Left lung (tissue), 14 donors: ENCODE measurements at places on chromosomes 1 and 21. TPM values are rescaled to one million over a fixed set of nuclear protein-coding genes. Genes with fewer than 3 reads are reported as not detected.

DNA sequence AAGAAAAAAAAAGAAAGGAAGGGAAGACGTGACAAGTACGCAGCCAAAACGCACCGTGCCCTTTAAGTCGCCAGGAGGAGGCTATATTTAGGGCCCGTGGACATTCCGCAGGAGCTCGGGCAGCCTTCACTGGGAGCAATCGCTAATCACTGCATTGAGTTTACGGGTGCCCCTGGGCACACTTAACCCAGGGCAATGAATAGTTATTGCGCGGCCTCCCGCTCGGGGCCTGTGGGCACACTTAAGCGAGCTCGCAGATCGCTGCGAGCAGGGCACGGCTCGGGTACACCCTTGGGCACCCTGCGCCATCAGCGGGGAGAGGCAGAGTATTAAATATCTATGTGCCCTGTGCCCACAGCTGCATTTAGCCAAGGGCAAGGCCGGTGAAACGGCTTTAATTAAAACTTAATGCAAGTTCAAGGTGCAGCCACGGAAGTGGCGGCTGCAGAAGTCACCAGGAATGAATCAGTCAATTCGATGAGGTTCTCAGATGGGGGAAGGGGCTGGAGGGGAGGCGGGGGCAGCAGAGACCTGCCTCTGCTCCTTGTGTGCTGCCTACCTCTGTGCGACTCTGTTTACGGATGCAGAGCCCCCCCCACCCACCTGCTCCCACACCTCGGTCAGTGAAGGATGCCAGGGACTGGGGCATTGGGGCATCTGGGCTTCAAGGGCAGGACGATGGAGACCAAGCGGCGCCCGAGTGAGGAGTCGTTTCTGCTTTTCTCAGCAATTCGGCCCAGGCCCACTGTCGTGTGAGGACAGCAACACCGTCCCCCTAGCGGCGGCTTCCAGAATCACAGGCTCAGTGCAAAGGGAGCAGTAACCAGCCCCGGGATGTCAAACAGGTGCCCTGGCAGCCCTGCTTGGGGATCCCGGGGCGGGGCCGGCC, 51.8 kb upstream of the TARDBP start:
- no peak overlapping the region for H3K27ac ChIP-seq
- H3K27me3 ChIP-seq, result peaks cover 12% of the 10 kb centered on the region
- H3K36me3 ChIP-seq, result no peaks in the 10 kb centered on the region
- H3K4me1 ChIP-seq, result peaks cover under 1% of the 10 kb centered on the region
- DNase-seq, result peak; percentile 93
- no peak overlapping the region for H3K4me3 ChIP-seq

DNA sequence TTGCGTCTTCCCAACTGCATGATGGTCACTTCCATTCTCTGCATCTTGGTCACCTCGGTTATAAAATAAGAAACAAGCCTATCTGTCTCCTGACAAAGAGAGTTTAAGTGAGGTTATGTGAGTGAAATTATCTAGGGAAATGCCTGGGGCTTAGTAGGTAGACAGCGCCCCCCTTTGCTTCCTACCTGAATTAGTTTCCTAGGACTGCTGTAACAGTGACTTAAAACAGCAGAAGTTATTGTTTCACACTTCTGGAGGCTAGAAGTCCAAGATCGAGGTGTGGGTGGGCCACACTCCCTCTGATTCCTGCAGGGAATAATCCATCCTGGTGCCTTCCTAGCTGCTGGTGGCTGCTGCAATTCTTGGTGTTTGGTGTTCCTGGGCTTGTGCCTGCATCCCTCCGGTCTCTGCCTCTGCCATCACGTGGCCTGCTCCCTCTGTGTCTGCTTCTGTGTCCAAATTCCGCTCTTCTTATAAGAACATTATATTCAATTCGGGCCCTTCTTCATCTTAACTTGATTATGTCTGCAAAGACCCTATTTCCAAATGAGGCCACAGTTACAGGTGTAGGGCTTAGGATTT, 92.6 kb downstream of the IGSF21 start:
- H3K4me1 ChIP-seq, result no peaks in the 10 kb centered on the region
- no peak overlapping the region for H3K27ac ChIP-seq
- peaks cover 16% of the 10 kb centered on the region for H3K27me3 ChIP-seq
- H3K36me3 ChIP-seq, result no peaks in the 10 kb centered on the region
- no peak overlapping the region for H3K4me3 ChIP-seq
- no peak for DNase-seq

GRCh38 chr21:36419996-36420395, 34.8 kb downstream of the CHAF1B start:
- H3K4me1 ChIP-seq, result no peaks in the 10 kb centered on the region
- H3K36me3 ChIP-seq, result no peaks in the 10 kb centered on the region
- DNase-seq, result peak; percentile 91
- no peaks in the 10 kb centered on the region for H3K27me3 ChIP-seq
- no peak overlapping the region for H3K27ac ChIP-seq

DNA sequence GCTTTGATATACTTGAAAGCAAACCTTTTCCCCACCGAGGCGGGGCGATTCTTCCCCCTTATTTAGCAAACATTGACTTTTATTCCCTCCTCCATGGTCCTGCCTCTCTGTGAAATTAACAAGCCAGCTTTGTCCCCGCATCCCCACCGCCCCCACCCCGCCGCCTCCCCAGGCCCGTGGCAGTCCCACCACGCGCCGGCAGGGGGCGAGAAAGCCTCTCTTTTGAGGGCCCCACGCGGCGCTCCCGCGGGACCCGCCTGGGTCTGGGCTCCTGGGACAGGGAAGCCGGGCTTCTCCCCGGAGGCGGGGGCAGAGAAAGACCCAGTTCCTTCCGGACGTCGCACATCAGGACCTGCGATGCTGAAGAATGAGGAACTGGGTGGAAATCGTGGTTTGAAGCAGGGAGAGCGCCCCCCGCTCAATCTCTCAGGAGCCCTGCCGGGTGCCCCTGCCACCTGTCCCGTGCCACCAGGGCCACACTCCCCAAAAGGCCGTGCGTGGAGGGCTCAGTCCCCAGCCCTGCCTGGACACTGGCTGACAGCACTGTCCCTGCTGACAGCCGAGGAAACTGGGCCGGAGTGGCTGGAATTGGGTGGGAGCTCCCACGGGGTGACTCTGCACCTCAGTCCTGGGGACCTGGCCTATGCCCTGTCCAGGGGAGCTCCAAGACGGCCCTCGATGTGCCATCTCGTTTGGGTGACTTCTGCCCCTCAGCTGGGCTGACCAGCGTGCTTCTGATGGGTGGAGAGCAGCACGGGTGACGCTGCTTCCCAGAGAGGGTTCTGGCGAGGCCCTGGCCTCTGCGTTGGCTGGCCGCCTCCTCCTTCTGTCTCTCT, 8.6 kb upstream of the ACTRT2 start:
- H3K27ac ChIP-seq, result no peak overlapping the region
- H3K36me3 ChIP-seq, result no peaks in the 10 kb centered on the region
- no peak for DNase-seq
- peaks cover 7% of the 10 kb centered on the region for H3K4me1 ChIP-seq
- H3K27me3 ChIP-seq, result peaks cover 9% of the 10 kb centered on the region

DNA sequence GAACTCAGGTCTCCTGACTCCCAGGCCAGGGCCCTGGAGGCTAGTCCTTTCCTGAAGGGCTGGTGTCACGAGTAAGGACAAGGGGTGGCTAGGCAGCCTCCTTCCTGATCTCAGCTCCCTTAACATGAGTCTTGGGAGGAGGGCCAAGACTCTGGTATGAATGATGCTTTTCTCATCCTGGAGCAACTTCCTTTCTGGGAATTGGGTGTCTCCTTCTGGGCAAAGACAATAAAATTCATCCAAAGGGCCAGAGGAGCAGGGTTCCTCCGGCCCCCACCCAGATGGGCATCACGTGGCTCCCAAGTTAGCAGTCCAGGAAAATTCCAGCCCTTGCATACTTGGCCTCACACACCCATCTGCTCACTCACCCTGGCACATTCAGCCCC, at the start of gene FAM167B:
TSS of gene FAM167B (plus strand) at position 335 of the 386 bp plus-strand sequence. CDS start 200 bp downstream, outside the sequence.
- peaks cover 12% of the 10 kb centered on the region for H3K4me1 ChIP-seq
- no peak for DNase-seq
- no peaks in the 10 kb centered on the region for H3K27me3 ChIP-seq
- peak within 1 kb of the TSS; percentile 28 for H3K4me3 ChIP-seq

- no peak overlapping the region for H3K27ac ChIP-seq
- H3K4me1 ChIP-seq, result peaks cover 35% of the 10 kb centered on the region
- no peaks in the 10 kb centered on the region for H3K36me3 ChIP-seq
Observed at GRCh38 chr1:40317394-40318074, 448 bp upstream of the COL9A2 start.

- H3K36me3 ChIP-seq, result no peaks in the 10 kb centered on the region
- no peak overlapping the region for H3K4me3 ChIP-seq
- no peak for DNase-seq
- no peaks in the 10 kb centered on the region for H3K27me3 ChIP-seq
- no peak overlapping the region for H3K27ac ChIP-seq
Observed at GRCh38 chr1:84096176-84096575, 47.9 kb upstream of the PRKACB start.

- no peaks in the 10 kb centered on the region for H3K27me3 ChIP-seq
- H3K4me3 ChIP-seq, result no peak overlapping the region
- H3K36me3 ChIP-seq, result no peaks in the 10 kb centered on the region
- no peak overlapping the region for H3K27ac ChIP-seq
- H3K4me1 ChIP-seq, result no peaks in the 10 kb centered on the region
Observed at GRCh38 chr1:33660244-33660643, 187.8 kb downstream of the ZSCAN20 start.

DNA sequence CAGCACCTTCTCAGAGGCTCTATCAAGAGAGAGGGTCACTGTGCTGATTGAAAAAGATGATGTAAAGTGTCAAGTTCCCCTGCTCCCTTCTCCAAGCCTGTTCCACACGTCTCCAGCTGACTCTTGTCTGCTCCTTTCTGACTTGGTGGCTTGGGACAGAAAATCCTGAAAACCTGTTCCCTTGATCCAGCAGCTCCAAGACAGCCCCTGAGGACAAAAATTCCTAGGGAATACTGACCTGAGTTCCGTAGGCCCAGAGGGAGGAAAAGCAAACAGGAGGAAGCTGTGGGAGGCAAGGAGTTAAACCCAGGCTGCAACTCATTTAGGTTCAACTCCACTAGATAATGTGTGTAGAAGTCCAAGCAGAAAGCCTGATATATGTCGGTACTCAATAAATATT, 42.1 kb upstream of the ATP2B4 start:
- no peaks in the 10 kb centered on the region for H3K36me3 ChIP-seq
- H3K4me3 ChIP-seq, result no peak overlapping the region
- H3K27me3 ChIP-seq, result no peaks in the 10 kb centered on the region
- DNase-seq, result no peak
- peaks cover 7% of the 10 kb centered on the region for H3K4me1 ChIP-seq
- no peak overlapping the region for H3K27ac ChIP-seq

DNA sequence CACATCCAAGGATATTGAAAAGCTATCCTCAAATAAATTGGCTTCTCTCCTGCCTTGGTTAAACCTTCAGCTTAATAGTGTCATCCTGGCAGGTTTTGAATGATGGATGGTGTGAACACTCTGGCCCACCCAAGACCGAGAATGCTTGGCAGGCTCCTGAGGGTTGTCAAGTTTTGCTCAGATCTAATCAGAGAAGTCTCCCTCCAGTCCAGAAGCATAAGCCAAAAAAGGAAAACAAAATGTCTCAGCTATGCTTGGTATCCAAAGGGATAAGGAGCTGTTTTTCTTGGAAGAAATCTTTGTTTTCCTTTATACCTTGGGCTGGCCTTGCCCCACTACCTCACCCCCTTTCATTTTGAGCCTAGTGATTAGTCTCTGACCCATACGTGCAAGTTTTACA, 172.7 kb downstream of the CRB1 start:
- no peak for DNase-seq
- H3K4me1 ChIP-seq, result no peaks in the 10 kb centered on the region
- no peaks in the 10 kb centered on the region for H3K27me3 ChIP-seq
- no peak overlapping the region for H3K27ac ChIP-seq
- no peaks in the 10 kb centered on the region for H3K36me3 ChIP-seq
- H3K4me3 ChIP-seq, result no peak overlapping the region

GRCh38 chr1:44637702-44638411, 36.4 kb downstream of the TMEM53 start:
- peaks cover 97% of the 10 kb centered on the region for H3K36me3 ChIP-seq
- DNase-seq, result no peak
- no peaks in the 10 kb centered on the region for H3K4me1 ChIP-seq
- no peaks in the 10 kb centered on the region for H3K27me3 ChIP-seq
- H3K4me3 ChIP-seq, result no peak overlapping the region

GRCh38 chr1:38190983-38191382, 144.4 kb upstream of the POU3F1 start:
- DNase-seq, result no peak
- H3K4me1 ChIP-seq, result peaks cover 5% of the 10 kb centered on the region
- H3K4me3 ChIP-seq, result no peak overlapping the region
- no peaks in the 10 kb centered on the region for H3K27me3 ChIP-seq
- no peaks in the 10 kb centered on the region for H3K36me3 ChIP-seq
- H3K27ac ChIP-seq, result no peak overlapping the region

- peaks cover 36% of the 10 kb centered on the region for H3K4me1 ChIP-seq
- DNase-seq, result no peak
- H3K27ac ChIP-seq, result peak overlapping the region; percentile 11
- no peak overlapping the region for H3K4me3 ChIP-seq
- no peaks in the 10 kb centered on the region for H3K27me3 ChIP-seq
Observed at GRCh38 chr1:234716908-234717375, 107.0 kb upstream of the IRF2BP2 start.

DNA sequence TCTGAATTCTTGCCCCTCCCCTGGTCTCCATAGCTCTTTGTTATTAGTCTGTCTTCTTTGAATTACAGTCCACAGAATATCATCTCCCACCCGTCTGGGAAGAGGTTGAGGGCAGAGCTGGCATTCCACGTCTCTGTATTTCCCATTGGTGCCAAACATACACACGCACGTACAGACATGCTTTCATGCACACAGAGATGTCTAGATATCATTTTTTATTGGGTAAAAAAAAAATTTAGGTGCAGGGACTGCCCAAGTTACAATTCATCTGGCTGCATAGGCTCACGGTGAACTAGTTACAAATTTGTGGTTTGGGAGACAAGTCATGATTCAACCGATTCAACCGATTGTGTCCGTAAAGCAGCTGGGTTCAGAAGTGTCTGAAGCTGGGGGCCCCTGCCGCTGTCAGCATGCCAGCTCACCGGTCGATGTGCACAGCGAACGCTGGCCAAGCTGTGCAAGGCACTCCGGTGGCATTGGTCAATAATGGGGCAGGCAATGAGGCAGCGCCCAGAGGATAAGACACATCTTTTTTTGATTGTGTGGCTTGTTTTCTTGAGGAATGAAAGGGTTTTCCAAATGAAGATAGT, 73.7 kb downstream of the KCNN3 start:
- H3K27me3 ChIP-seq, result no peaks in the 10 kb centered on the region
- H3K4me1 ChIP-seq, result no peaks in the 10 kb centered on the region
- H3K4me3 ChIP-seq, result no peak overlapping the region
- no peaks in the 10 kb centered on the region for H3K36me3 ChIP-seq
- DNase-seq, result no peak

PAFAH2 gene
- total RNA-seq, result 25.2 TPM

GRCh38 chr1:238562341-238562740, 671.6 kb upstream of the ZP4 start:
- no peak overlapping the region for H3K4me3 ChIP-seq
- DNase-seq, result no peak
- H3K27ac ChIP-seq, result no peak overlapping the region
- H3K4me1 ChIP-seq, result no peaks in the 10 kb centered on the region
- H3K27me3 ChIP-seq, result no peaks in the 10 kb centered on the region

KCNJ10 gene
- total RNA-seq, result not detected

- no peak overlapping the region for H3K4me3 ChIP-seq
- H3K4me1 ChIP-seq, result no peaks in the 10 kb centered on the region
- no peaks in the 10 kb centered on the region for H3K36me3 ChIP-seq
- H3K27me3 ChIP-seq, result no peaks in the 10 kb centered on the region
- H3K27ac ChIP-seq, result no peak overlapping the region
Observed at GRCh38 chr21:31449921-31450535, 106.0 kb upstream of the TIAM1 start.
